ENCODE measurements at places on chromosomes 1 and 21.

DNA sequence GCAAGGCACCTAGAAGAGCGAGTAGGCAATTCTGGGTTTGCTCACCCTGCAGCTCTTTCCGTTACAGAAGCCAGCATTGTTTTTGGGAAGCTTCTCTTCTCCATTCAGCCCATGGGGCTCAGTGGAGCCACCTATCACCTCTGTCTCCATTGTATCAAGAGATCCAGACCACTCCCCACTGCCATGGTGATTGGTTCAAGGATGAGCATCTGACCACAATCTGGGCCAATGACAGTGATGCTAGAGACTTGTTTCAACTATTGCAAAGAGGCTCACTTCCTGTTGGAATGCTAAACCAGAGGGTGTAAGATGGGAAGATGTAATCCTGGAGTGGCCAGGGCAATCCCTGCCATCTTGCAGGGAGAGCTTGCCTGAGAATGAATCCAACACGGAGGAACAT, 6.6 kb downstream of the SPATA21 start:
- DNase-seq: no peak

DNA sequence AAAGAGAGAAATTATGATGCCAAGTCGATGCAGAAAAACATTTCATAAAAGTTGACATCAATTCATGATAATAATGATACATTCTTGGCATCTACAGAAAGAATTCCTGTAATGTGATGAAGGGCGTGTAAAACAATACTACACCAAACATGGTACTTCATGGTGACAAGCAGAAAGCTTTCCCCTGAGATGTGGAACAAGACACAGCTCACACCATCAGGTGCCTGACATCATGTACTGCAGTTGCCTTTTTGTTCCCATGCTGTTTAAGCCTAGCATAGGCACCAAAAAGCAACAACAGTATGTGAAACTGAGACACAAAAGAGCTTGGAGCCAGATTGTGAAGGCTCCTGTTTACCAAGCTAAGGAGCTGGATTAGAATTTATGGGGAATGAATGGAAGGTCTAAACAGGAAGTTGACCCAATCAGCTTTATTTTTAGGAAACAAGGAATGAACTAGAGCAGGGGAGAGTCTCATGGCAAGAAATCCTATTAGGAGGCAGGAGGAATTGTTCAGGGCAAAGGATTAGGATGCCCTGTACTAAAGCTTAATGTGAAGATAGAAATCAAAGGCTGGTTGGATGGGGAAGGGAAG, 67.2 kb downstream of the SYDE2 start:
- DNase-seq: no peak

DNA sequence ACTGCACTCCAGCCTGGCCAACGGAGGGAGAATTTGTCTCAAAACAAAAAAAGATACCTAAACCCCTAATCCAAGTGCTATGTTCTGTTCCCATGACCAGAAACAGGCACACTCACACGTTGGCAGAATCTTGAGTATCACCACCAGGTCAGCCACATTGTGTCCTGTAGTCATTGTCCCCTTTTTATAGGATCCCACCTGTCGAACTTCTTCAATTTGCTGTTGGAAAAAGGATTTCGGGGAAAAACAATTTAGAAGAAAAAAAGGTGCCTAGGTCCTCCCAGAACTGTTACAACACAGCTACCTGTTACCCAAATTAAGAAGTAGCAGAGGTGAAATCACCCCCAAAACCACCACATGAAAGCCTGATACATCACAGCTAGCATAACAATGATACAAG, 3.4 kb downstream of the ILF2 start:
- no peak for DNase-seq

DNA sequence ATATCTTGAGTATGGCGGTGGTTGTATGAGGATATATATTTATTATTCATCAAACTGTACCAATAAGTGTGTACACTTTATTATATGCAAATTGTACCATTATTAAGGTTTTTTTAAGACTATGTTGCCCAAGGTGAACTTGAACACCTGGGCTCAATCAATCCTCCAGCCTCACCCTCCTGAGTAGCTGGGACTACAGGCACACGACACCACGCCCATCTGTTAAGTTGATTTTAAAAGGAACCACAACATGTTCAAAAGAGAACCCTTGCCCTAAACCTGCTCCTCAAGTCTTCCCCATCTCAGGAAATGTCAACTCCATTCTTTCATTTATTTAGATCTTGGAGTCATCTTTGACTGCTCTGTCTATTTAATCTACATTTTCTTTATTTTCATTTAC, 24.3 kb upstream of the FBXO28 start:
- no peak for DNase-seq

GRCh38 chr1:26384076-26384475, 11.5 kb upstream of the ZNF683 start:
- DNase-seq: no peak

- DNase-seq: no peak
Observed at GRCh38 chr1:17911791-17912190, 156.7 kb downstream of the ACTL8 start.

DNA sequence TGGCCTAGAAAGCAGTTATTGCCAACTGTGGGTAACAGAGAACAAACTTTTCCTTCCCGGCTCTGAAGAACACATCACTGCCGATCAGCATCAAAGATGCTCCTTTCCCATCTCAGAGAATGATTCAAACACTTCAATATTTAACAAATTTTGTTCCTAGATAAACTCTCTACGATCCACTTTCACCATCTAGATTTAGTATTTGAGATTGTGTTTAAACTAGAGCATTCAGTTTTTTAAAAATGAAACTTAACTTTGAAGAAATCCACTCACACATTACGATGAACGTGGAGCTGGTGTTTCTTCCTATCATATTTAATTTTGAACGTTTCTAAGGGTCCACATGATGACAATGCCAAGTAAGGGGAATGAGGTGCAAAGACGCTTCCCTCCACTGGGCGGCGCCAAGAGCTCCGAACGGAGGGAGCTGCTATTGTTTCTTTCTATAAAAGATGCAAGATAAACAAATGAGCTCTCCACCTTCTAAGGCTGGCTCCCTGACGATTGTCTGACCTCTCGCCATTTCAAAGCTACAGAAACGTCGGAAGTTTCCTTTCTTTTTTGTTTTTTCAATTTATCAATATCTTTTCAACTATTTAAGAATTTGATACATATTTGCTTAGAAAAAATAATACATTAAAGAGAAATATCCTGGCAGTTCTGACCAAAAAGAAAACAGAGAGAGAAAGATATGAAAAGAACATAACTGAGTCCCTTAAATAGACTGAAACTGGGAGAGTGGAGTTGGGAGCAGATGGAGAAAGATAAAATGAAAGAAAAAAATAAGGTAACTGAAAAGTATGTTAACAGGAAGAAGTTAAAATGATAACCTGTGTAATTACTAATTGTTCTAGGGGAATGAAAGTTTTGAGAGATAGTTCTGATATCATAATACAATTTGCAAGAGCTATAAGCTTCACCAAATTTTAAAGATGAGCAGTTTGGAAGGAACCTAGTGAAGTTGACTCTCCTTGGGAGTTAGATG, 4.4 kb upstream of the BARHL2 start:
- peak; percentile 83 for DNase-seq

DNA sequence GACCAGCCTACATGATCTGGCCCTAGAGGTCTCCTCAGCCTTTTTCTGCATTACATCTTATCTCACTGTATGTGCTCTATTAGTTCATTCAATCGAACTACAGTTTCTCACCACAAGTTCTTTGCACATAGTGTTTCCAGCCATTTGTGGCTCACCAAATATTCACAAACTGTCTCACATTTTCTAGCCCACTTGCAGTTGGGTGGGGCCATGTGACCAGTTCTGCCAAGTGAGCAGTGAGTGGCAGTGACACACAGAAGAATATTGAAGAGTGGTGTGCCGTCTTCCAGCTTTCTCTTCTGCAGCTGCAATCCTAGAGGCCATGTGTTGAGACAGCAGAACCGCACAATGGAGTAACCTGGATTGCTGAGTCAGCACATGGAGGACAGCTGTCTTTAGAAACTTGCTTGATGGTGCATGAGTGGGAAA, 103.2 kb upstream of the ZNF644 start:
- DNase-seq: no peak

GRCh38 chr1:155383406-155383805, 62.7 kb downstream of the RUSC1 start:
- DNase-seq: no peak

DNA sequence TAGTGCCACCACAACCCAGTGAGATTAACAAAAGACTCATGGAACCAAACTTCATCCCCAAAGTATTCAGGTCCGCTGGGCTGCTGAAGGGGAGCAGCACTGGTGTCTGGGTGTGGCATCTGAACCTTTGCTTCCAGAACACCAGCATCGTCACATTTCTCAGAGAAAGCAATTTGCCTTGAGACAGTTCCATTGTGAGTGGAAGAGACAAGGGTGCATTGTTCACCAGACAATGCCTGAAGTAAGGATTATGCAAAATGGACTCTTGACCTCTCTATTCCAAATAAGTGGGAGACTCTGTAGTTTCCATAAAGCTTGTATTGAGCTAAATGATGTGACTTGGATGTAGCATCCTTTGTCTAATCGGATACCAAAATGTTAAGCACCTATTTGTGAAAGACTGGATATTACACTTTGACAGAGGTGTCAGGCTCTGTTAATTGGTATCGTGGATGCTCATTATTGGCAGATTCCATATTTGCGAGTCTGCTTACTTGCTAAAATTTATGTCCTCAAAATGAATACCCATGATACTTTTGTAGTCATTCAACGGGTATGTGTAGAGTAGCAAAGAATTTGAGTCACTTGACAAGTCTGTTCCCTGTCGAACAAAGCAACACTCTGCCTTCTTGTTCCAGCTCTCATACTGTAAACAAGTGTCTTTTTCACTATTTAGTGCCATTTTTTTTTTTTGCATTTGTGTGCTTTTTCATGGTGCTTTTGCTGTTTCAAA, 75.6 kb downstream of the MRPS6 start:
- no peak for DNase-seq

DNA sequence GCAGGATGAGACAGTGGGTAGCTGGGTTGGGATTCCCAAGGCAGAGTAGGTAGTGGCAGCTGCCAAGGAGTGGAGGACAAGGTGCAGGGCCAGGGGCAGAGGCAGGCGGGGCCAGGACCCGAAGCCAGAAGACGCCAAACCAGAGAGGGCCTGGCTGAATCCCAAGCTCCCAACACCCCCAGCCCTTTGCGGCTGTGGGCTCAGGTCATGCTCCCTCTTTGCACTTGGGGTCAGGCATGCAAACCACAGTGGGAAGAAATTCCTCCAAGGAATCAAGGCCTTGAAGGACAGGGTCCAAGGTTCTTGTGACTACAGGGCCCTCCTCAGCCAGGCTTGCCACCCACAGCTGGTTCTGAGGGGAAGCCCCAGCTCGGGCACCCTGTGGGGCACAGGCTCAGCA, 6.2 kb downstream of the C1orf210 start:
- DNase-seq: no peak

- no peak for DNase-seq
Observed at GRCh38 chr21:27388825-27389224, 421.9 kb upstream of the ADAMTS5 start.

GRCh38 chr21:41397471-41397891, 28.6 kb upstream of the MX1 start:
- no peak for DNase-seq

- DNase-seq: peak; percentile 57
Observed at GRCh38 chr21:37207441-37208009, 59.6 kb downstream of the VPS26C start.

- no peak for DNase-seq
Observed at GRCh38 chr1:233993651-233994050, 89.2 kb downstream of the SLC35F3 start.

DNA sequence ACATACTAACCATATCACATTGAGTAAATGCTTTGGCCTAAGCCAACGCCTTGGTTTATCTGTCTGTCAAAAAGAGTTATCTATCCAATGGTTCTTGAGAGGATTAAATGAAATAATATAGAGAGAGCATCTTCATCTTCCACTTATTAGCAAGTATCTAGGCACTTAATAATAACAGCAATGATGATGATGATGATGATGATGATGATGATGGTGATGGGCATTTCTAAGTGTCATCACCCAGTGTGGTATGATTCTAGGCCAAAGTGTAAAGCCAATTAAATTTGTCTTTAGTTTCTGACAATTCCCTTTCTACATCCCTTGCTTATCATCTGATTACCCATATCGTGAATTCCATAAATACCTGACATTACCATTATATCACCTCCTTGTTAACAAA, 65.7 kb upstream of the LRRC53 start:
- DNase-seq: no peak

DNA sequence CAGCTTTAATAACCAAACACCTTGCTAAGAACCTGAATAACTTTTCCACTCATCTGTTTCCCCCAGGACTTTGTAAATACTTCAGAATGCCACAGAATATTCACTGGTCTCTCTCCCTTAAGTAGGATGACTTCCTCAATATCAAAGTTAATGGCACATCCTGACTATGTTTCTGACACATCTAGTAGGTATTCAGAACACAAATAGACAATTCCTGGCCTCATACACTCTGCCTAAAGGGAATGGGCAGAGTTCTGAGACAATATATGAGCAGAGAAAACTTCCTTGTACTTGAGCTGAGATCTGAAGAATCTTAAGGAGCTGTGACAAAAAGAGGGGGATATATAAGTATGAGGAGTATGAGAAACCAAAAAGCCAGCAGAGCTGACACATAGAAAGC, 34.8 kb downstream of the ANKRD13C start:
- no peak for DNase-seq

GRCh38 chr1:241551759-241552638, 19.8 kb downstream of the KMO start:
- peak; percentile 42 for DNase-seq

DNA sequence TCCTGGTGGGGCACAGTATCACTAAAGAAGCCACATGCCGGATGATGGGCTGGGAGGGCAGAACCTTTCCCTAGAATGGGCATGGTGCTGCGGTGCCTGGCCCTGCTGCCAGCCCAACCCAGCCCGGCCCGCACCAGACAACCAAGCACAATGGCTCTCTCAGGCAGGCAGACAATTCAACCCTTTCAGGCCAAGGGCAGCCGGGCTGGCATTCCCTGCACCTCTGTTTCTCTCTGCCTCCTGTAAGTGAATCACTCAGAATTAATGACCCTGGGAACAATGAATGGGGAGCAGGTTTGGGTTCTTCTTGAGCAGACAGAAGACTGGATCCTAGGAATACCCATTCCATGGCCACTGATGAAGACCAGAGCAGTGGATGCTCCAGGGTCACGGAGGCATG, 41.0 kb upstream of the IFFO2 start:
- DNase-seq: no peak

All from GM20000 (cell line).